ENCODE measurements at places on chromosomes 11 and 22.

DNA sequence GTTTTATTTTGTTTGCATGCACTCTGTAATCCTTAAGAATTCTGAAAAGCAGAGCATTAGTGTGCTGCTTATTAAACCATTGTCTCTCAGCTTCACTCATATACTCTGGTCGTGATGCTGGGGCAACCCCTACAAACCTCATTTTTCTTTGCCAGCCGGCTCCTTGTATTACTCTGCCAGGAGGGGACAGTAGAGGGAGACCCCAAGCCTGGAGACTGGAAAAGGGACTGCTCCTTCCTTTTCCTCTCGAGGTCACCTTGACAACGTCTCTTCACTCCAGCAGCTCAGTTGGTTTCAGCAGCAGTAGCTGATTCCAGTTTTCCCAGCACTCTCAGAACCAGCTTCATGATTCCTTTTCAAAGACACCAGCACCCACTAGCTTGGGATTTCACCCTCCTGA, 2.8 kb upstream of the JHY start:
- no peak for DNase-seq

- DNase-seq, result no peak
Observed at GRCh38 chr11:71452199-71453036, 585 bp upstream of the NADSYN1 start.

DNA sequence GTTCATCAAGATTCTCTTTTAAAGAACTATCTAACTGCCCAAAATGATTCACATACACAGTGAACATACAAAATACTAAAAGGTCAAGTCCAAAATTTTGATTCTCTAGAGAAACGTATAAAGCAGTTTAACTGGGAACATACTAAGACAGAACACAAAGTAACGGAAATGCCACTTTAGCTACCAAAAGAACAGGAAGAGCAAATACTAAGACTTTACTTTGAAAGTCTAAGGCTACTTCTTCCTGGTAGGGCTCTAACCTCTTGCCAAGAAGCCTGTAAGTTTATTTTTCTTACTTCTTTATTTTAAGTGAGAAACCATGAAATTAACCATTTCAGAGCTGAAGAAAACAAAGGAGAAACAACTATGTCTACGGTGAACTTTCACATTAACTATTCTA, 6.2 kb downstream of the PICALM start:
- no peak for DNase-seq

DNA sequence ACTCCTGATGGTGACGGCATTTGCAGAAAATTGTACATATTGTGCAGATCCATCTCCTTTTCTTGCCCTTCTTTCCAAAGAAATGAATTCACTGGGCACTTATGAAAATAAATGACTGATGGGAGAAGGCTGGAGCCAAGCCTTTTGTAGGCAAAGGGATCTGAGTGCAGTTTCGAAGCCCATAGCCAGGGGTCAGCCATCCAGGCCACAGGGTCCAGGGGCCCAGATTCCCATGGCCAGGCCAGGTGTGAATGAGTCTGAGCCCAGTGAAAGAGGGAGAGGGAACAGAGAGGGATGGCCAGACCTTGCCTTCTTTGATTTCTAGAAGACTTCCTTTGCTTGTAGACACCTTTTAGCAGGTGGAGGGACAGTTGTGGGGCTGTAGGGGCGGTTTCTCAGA, 209.1 kb downstream of the KIRREL3 start:
- no peak for DNase-seq

DNA sequence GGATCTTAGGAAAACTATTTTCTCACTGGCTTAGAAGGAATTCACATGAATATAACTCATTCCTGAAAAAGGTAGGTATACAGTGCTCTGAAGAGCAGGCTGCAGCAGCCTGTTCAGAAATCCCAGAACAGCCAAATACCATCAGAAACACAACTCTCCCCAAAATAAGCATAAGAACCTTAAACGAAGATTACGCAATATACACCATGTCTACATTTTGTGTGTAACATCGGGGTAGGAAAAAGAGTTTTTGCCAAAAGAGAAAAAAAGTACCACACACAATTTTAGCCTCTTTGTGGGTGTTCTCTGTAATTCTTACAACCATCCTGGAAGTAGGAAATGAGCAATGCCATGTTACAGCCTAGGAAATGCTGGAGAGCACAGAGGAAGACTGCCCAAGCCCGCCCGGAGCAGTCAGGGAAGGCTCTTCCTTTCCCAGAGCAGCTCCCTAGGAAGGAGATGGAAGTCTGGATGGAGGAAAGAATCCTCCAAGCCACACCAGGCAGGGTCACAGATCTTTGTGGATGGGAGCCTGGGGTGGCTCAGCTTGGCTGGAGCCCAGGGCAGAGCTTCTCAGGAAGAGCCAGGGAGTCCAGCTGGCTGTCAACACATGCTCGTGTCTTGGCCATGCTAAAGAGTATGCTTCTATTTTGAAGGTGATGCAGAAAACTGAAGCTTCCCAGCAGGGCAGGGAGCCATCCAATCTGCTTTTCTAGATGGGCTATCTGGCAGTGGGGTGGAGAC, 49.7 kb upstream of the ARFGAP3 start:
- DNase-seq, result no peak

DNA sequence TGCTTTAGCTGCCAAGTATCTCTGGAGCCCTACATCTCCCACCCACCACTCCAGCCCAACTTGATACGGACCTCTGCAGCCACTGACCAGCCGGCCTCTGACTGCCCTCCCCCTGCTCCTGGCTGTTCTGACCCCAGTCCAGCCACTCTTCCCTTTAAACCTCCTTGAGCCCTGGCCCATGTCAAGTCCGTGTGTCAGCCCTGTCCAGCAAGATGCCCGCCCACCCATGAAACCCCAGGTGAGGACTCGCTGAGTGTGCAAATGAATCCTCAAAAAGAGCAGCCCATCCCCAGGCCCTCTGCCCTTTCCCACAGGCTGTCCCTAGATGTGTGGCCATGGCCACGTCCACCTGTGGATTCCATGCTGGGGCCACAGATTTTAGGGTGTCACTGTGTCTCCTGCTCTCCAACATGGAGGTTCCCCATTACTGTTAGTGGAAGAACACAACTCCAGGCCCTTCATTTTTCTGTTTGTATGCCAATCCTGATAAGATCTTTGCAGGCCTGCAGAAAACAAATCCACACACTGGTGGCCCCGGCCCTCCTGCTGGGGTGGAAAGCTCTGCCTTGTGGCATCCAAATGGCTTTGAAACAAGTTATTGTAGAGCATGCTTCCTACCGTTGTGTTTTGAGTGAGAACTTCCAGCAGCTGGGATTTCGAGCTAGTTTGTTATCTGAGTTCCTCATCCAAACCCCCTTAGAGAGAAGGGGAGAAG, 22.7 kb upstream of the ADORA2A start:
- no peak for DNase-seq

DNA sequence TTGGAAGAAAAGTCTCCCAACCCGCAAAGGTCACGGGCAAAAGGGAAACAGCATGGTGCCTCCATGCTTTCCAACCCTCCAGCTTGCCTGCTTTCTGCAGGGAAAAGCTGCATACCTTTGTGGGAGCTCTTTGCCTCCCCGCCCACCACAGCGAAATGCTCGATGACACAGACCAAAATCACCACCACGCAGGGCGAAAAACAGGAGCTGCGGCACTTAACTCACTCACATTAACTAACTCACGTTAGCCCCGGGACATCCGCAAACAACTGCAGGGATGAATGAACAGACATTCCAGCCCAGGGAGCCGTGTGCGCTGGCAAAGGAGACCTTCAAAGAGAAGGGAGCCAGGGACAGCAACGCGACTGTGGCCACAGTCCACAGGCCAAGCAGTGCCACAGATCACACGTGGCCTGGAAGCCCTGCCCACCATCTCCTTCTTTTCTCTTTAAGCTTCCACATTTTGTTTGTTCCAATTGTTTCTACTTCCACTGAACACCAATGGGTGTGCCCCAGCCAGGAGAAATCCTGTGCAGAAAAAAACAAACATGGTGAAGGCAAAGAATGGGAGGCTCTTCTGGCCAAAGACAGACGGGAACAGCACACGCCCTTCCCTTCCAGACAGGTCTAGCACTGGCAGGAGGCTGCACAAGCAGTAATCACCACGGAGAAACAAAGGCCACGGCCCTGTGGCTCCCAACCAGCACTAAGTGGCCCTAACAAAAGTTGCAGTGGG, 39.3 kb downstream of the DUSP8 start:
- DNase-seq, result no peak

DNA sequence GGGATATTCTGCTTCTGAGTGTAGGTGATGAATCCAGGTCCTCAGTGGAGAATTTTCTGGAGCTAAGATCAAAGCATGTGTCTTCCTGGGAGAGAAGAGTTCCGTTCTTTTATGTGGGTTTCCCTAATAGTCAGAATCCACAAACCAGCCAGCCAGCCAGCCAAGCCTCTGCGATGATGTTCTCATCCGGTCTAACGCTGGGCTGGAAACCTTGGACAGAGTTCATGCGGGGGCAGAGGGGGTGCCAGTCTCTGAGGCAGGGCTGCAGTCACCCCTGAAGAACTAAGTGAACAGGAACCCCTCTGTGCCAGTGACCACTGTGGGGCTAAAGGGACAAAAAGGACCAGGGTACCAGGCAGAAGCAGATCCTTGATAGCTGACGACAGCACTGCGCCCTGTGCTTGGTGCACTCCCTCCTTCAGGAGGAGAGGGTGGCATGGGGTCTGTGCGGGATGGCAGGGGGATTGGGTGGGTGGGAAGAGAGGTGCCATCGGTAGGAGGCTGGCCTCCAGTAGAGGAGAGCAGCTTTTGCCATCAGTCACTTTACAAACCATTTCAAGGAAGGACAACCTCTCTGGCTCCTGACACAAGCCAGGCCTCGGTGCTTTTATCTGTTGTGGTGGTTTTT, 27.1 kb downstream of the ADAMTS15 start:
- DNase-seq, result no peak

DNA sequence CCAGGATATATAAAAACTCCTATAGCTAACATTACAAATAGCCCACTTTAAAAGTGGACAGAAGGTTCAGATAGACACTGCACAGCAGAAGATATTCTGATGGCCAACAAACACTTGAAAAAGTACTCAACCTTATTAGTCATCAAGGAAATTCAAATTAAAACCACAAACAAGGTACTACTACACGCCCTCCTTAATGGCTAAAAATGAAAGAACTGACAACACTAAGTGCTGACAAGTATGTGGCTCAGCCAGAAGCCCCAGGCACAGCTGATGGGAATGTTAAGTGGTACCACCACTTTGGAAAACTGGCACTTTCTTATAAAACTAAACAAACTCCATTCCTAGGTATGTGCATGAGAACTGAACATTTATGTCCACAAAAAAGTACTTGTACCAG, 320.1 kb downstream of the TBC1D22A start:
- DNase-seq, result no peak

DNA sequence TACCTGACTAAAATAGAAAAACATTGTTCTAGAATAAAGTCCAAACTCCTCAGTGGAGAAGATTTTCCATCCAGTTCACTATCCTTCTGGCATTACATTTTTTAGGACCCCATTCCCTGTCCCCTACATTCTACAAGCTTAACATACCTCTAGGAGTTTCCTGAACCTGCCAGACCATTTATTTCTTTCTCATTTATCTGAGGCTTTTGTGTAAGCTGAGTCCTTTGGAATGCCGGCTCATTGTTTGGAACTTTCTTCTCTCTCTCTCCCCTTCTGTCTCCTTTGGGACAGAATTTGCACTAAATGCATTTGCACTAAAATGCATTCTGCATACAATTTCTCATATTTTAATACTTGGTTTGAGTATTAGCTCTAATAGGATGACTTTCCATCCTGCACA, 393.0 kb upstream of the ANO3 start:
- DNase-seq, result no peak

DNA sequence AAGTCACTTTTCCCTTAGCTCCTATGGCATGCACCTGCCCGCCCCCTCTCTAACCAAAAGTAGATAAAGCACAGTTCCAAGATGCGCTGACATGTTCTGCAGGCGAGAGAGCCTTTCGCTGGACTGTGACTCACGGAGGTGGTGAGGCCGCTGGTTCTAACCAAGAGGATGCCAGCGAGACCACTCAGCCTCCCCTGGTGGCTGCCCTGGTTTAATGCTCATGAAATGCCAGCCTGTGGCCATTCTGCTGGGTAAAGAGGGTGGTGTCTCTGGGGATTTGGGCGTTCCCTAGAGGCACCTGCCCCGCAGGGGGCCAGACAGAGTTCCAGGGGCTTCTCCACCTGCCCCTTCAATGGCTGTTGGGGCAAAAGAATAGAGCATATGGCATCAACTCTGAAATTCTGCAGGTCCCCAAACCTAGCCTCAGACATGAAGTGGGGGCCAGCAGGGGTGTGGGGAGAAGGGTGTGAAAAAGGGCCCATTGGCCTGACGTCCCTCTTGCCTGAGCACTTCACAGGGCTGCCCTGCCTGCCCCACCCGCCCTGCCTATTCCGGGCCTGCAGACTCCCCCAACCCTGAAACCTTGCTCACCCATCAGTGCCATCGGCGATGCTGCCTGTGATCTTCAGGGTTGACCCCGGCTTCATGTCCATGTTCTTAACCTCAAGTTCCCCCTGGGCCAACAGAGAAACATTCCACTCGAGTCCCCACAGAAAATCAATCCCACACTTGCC, 8.5 kb downstream of the LGALS2 start:
- no peak for DNase-seq

DNA sequence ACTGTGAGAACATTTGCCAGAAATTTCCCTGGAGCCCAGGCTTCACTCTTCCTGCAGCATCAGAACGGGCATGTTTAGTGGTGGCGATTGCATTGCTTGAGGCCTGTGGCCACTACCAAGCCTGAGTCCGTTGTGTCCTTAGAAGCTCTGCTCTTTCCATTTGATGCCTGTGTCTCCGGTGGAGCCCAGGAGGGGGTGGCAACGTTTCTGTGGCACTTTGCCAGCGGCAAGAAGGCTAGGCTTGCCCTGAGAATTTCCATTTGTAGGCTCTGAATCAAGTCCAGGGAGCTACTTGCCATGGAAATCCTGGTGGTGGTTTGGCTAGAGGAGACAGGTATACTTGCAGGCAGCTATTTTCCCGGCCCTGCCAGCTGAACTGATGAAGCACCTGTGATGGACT, 47.1 kb downstream of the ADAMTS8 start:
- DNase-seq, result no peak

GRCh38 chr11:108672113-108672512, 7.2 kb downstream of the DDX10 start:
- DNase-seq, result no peak

GRCh38 chr11:126434950-126435335, 79.5 kb downstream of the ST3GAL4 start:
- DNase-seq, result no peak

- DNase-seq, result peak; percentile 53
Observed at GRCh38 chr22:42553475-42554361, at the start of gene SERHL2. Gene SERHL2, plus strand, starts transcription at chr22:42553956. Its CDS starts 65 bp downstream, at chr22:42554021.

GRCh38 chr11:37107415-37107814, 509.4 kb upstream of the RAG2 start:
- no peak for DNase-seq

Measured in activated CD8-positive, alpha-beta memory T cell treated with anti-CD3 and anti-CD28 coated beads for 48 hours (primary cell).